Activated CD4-positive, alpha-beta T cell treated with anti-CD3 and anti-CD28 coated beads, Interleukin-2, amount 50 U/mL, for 24 hours (primary cell): ENCODE measurements at places on chromosomes 2 and 18.

- no peak for DNase-seq
Measured at GRCh38 chr2:171762879-171763573, 75.8 kb downstream of the DYNC1I2 start.

GRCh38 chr2:180033993-180034894, 27.1 kb upstream of the CWC22 start:
- no peak for DNase-seq

DNA sequence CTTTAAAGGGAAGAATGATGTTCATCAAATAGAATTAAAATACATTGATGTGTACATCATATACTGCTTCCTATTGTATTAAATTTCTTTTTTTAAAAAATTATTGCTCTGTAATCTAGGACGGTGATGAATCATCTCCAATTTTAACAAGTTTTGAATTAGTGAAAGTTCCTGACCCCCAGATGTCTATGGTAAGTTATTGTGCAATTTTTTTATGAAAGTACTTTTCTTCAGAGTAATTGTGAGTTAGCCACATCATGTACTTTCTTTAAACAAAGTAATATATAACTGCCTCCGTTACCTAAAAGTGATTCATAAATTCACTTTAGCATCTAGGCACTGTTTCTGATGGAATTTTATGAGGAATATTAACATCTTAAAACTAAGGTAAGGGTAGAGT, 38.1 kb downstream of the PIK3C3 start:
- DNase-seq = no peak

DNA sequence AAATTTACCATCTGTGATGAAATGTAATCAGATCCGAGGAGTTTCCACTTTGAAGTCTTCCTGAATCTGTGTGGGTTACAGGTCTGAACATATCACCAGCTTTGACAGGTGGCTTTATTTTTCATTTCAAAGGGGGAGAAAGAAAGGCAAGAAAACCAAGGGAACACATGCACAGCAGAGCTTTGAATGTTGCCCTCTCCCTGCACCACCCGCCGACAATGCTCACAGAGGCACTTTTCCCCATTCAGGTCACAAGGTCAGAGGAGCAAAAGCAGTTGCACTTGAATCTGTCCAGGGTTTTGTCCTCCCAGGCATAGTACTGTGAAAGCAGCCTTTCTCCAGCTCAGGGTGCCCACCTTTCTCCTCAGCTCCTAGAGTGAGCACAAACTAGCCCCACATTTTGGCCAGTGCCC, 130.2 kb downstream of the OSR1 start:
- no peak for DNase-seq

- no peak for DNase-seq
Measured at GRCh38 chr2:49753344-49753985, 599.1 kb upstream of the FSHR start.

GRCh38 chr2:71718686-71719085, 265.3 kb downstream of the DYSF start:
- no peak for DNase-seq

DNA sequence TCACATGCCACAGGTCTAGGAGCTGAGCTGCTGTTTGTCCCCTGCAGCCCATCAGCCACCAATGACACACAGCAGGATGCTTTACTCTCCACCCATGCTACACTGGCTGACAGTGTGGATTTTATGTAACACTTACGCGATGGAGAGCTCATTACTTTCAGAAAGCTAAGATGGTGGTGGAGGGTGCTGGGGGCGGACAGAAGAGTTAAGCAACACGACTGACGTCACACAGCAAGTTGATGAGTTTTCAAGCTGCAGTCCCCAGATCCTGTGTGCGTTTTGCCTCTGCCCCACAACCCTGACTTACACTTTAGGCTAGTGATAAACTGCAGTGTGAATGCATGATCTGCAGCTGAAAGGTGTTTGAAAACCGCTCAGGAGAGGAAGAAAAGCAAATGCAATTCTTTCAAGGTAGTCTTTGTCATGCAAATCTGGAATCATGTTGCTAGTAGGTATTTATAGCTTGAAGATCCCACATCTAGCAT, 42.4 kb downstream of the MRPS5 start:
- DNase-seq = no peak

DNA sequence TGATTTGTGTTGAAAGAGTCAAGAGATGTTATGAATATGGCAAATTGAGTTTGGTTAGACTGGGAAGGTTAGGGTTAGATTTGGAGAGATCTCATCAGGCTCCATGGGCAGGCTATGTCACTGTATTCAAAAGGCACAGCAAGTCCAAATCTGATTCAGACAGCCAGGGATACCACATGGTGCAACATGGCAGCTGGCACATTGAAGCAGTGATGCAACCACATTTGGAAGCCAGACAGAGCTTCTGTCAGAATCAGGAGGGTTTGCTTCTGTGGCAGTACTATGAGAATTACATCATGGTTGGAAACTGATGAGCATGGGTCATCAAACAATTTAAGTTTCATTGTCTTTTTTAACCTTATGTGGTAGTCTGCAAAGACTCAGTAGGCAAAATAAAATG, 772.2 kb downstream of the SUCLG1 start:
- no peak for DNase-seq

GRCh38 chr2:29963972-29964570, 42.7 kb upstream of the ALK start:
- no peak for DNase-seq

- peak; percentile 8 for DNase-seq
Measured at GRCh38 chr2:95158891-95159619, 593 bp downstream of the ZNF514 start.

- DNase-seq = no peak
Measured at GRCh38 chr18:54626779-54627178, 35.7 kb downstream of the DYNAP start.

DNA sequence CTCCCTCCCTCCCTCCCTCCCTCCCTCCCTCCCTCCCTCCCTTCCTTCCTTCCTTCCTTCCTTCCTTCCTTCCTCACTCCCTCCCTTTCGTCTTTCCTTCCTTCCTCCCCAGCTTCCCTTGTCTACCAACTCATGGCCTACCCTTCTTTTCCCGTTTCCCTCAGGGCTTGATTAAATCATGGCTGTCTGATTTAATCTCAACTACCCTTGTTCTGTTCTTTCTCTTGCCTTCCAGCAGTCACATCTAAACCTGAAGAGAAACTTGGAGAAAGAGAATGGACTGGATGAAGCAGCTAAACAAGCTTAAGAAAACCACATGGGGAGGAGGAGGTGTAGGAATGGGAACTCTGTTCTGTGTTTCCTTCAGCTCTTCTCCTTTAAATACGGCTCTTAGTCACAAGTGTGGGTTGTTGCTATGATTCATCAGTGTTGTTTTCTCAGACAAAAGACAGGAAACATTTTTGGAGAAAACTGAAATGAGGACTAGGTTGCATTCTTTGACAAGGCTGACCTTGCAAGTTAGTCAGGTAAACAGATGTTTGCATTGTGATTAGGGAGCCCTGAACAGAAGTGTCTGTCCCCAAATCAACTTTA, 177.9 kb downstream of the LRRTM1 start:
- DNase-seq = no peak

DNA sequence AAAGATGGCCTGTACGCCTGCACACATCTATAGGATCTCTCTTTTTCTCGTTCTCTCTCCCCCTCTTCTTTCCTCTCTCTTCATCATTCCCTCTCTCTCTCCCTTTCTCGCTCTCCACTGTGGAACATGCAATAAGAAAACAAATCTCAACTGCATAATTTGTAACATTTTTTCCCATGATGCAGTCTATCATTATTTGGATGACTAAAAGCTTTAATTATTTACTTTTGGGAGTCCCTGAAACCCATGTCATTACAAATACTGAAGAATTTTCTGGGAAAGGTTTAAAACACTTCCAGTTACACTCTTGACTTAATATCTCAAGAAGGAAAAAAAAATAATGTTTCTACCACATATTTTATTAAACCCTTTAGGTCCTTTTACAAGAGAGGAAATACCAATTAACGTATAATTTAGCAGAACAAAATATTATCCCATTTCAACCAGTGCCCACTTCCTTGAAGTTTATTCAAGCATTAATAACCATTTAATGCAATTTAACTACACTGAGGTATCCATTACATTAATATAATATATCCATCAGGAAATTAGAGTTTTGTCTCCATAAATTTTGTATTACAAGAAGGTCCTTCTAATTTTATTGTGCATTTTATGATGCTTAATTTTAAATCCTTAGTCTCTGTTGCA, 1615.2 kb upstream of the ACVR2A start:
- no peak for DNase-seq

DNA sequence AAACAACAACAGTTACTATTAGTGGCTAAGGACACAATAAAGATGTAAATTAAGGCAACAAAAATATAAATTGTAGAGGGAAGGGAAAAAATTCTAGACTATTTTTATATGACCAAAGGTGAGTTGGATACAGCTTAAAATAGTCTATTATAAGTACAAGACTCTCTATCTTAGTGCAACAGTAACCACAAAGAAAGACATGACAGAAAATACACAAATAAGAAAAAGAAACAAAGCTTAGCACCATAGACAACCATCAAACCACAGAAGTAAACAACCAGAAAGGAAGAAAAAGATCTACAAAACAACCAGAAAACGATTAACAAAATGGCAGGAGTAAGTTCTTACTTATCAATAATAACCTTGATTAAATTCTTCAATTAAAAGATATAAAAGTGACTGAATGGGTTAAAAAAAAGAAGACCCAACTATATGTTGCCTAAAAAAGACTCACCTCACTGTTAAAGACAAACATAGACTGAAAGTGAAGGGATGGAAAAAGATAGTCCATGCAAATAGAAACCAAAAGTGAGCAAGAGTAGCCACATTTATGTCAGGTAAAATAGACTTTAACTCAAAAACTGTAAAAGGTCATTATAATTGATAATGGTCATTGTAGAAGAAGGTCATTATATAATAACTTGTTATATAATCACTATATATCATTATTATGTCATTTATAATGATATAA, 62.5 kb downstream of the USP40 start:
- DNase-seq = no peak

DNA sequence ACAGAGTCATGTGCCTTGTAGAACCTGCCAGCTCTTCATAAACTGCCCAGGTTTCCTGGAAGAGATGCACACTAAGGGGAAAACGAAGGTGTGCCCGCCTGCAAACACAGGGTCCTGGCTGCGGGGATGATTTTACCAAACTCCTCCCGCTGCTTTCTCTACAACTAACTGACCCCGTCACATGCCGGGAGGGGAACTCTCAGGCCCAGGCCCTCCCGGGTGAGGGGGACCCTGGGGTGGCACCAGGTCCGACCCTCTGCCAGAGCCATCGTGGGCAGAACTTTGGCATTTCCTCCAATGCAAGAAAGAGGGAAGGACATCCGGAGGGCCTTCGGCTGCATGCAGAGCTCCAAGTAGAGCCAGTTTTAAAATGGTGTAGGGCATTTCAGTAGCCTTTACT, 28.6 kb downstream of the CAPN13 start:
- DNase-seq = no peak

DNA sequence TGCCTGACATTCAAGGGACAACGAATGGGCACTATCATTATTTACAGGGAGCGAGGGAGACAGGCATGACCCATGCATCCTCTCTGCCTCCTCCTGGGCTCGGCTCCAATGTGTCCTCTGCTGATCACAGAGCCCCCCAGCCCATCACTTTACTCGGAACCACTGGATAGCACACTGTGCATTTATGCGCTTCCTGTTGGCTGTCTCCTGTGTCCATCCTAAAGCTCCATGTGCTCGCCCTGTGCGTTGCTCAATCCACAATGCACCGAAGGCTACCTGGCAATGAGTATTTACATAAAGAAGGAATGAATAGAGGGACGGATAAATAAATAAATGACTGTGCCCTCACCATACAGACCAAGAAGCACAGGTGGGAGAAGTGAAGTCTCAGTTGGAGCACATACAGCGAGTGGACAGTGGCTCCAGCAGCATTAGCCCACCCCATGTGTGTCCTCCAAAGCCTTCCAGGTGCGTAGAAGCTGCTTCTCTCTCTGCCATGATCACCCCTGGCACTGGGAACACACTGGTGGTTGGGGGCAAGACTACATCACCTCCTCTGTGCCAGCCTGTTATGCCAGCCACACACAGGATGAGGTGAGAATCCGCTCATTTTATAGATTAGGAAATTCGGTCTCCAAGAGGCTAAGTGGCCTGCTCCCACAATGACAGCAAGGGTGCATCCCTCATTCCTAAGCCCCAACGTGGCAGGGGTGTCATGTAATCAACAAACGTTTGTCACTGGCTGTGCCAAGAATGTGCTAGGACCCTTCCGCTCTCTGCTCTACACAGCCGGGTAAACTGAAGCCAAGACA, 2.3 kb upstream of the GDF7 start:
- no peak for DNase-seq

DNA sequence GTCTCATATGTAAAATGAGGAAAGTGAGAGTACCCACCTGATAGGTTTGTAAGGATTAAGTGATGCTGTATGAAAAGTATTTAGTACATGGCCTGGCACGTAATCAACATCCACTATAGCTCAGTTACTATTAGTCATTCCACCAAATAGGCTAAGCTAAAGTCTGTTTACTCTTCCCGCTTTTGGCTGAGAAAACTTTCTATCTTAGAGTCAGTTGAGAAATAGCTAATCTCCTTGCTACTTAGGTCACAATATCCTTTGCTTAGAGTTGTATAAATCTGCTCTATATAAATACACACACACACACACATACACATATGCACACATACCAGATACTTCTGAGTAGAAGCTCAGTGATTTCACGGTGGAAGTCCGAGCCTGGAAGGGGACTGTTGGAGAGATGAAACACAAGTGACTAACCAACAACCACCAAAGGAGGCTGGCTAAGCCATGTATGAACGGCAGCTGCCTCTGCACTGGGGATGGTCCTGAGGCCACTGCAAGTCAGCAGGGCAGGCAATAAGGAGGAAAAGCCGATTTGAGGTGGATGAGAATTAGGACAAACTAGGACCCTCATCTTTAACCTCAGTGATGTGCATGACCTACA, 104.6 kb upstream of the EPHA4 start:
- DNase-seq = no peak

DNA sequence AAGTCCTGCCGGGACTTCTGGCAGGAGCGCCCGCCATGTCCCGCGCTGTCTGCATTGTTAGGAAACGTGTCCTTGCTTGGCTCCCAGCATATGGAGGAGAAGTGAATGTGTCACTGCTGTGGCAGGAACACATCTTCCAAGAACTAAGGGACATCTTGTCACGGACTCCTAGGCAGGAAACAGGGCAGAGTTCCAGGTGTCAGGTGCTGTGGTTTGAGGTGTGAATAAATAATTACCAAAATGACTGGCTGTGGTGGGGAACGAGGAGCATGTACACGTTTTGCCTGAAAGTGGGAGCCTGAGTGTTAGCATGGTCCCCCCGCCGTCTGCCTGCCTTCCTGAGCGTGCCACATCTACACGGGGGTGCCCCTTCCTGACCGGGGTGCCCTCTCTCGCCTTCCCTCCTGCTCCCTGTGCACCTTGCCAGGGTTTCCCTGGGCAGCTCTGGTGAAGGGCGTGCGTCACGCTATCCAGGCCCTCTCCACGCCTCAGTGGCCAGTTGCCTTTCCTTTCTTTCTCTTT, 237.5 kb downstream of the LDLRAD4 start:
- peak; percentile 39 for DNase-seq

DNA sequence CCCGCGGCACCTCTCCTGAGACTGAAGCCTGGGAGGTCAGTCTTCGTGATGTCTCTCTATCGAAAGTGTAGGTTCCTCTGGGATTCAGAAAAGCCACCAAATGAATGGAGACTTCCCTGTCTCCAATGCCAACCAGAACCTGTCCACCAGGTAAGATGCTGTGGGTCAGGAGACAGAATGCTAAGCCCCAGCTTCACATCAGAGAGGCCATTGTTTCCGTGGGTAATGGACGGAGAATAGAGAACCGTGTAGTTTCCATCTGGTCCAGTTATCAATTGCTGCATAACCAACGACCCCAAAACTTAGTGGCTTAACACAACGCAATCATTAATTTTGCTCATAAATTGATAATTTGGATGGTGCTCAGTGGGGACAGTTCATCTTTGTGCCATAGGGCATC, 93.5 kb downstream of the DDX1 start:
- no peak for DNase-seq

- no peak for DNase-seq
Measured at GRCh38 chr2:189702071-189702470, 27.6 kb downstream of the ANKAR start.
